Fibroblast of lung (primary cell): ENCODE measurements at places on chromosomes 11 and 22. TPM values are rescaled to one million over a fixed set of nuclear protein-coding genes. Genes with fewer than 3 reads are reported as not detected.

The NEFH gene
- 0.17 and 0.26 TPM in 2 replicates for total RNA-seq

The TRPC6 gene
- total RNA-seq = 1.5 and 4.6 TPM in 2 replicates

The F2 gene
- total RNA-seq = not detected in 2 replicates

The PTPRCAP gene
- under 0.01 and 0.17 TPM in 2 replicates for total RNA-seq

The ZBED5 gene
- 22.6 and 29.4 TPM in 2 replicates for total RNA-seq

The PLEKHA7 gene
- under 0.01 and 0.17 TPM in 2 replicates for total RNA-seq

The GLYAT gene
- total RNA-seq = not detected in 2 replicates

The PRRG4 gene
- total RNA-seq = under 0.01 and 0.33 TPM in 2 replicates

The MPEG1 gene
- not detected in 2 replicates for total RNA-seq

The TBX10 gene
- not detected in 2 replicates for total RNA-seq

The FAM181B gene
- 0.17 TPM in 1 of 2 replicates, not detected in the other for total RNA-seq

The LIF gene
- 3.6 and 11.2 TPM in 2 replicates for total RNA-seq

The FCHSD2 gene
- total RNA-seq = 11.8 and 19.5 TPM in 2 replicates

The SLC37A4 gene
- 10.0 and 10.1 TPM in 2 replicates for total RNA-seq

The ESAM gene
- total RNA-seq = under 0.01 and 0.26 TPM in 2 replicates

The RAC2 gene
- total RNA-seq = 1.5 and 2.1 TPM in 2 replicates

The ZC3H7B gene
- 39.3 and 64.4 TPM in 2 replicates for total RNA-seq

The OR6T1 gene
- total RNA-seq = not detected in 2 replicates

The SLC22A12 gene
- not detected in 2 replicates for total RNA-seq
